ENCODE measurements at places on chromosomes 7 and 10.
A peak's percentile ranks its signal among the peaks of the same experiment; 100 is the strongest.

GRCh38 chr7:19146699-19147098 is 1.5 kb upstream of the FERD3L start:
- no peak for DNase-seq

- DNase-seq: no peak
These were observed 102.9 kb downstream of the MPP7 start for GRCh38 chr10:28199941-28200340.

DNA sequence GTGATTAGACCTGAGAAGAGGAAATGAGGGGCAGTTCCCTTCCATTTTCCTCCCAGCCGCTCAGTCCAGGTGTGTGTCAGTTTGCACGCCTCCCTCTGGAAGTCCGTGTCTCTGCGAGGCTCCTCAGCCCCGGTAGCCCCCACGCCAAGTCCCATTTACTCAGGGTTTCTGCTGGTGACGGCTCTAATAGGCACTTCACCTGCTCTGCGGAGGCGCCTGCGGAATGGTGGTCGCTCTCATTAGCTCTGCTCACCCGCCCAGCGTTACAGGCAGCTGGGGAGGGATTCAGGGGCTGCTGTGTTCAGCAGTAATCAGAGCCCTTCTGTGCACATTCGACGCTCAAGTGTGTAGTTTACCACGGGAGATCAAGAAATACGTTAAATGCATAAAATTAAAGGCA is 179.9 kb downstream of the MGMT start:
- DNase-seq: no peak

DNA sequence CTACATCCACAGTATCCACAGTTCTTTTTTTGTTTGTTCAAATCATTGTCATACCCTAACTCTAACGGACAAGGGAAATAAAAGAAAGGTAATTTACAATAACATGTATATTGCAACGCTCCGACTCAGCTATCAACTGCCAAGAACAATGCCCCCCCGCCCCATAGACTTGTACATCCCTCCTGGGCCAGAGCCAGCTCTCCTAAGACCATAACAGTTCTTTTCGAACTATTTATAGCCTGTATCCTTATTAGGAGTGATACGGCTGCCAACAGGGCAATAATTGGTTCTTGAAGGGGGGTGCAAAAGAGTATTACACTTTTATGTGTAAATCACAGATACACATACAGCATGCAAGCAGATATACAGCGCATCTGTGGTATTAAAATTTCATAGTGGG is 495.7 kb downstream of the GALNT17 start:
- no peak for DNase-seq

DNA sequence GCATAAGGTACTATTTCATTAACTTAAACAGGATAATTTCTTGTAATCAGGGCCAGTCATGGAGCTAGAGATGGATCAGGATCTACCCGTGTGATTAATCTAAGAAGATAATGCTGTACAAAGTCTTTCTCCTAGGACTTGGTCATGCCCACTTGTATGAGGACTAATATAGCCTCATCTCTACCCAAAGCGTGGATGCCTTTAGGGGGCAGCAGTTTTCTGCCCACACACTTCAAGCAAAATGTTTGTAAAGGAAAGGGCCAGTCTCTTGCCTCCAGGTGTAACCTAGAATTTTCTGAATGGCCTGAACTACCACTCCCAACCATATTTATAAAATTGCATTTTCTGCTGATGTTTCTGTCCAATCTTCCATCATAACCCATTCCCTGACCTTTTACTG is 764.0 kb upstream of the IGFBP3 start:
- DNase-seq: no peak

GRCh38 chr10:22676435-22676834 is 37.9 kb downstream of the PIP4K2A start:
- DNase-seq: no peak

DNA sequence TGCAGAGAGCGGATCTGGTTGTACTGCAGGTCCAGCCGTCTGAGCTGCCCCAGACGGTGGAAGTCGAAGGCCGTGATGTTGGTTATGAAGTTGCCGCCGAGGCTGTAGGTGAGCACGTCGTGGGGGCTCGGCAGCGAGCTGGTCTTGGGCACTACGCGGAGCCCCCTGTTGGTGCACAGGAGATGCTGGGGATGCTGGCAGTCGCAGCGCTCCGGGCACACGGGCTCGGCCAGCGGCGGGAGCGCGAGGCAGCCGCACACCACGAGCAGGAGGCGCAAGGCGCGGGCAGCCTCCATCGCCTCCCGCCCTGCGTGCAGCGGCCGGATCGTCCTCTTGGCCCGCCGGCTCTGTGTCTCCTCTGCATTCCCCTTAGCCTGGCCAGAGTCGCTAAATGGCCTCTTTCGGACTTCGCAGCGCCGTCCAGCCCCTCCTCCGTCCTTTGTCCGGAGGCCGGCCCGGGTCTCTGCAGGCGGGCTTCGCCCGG is 337 bp downstream of the TRIL start:
- no peak for DNase-seq

DNA sequence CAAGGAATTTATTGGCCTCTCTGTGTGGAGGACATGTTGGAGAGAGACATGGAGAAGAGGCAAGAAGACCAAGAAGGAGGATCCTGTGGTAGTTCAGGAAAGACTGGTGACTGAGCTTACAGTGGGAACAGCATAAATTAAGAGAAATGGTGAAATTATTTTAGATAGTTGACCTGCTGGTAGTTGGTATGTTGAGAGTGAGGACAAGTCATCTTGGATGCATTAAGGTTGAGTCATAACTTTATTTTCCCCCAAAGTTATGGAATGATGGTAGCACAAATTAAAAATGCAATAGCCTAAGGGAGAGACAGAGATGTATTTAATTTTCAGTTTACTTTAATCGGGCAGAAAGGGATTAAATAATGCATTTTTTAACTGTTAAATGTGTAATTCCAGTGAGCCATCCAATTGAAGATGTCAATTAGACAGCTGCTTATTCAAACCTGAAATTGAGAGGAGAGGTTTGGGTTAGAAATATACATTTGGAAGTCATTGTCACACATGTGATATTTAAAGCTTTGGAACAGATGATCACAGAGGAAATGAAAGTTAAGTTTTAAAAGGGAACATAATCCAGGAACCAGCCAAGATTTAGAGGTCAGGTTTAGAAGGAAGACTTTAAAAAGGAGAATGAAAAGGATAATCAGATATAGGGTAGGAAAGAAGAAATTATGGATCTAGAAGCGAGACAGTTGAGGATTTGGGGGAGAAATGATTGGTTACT is 80.6 kb downstream of the DGKB start:
- no peak for DNase-seq

DNA sequence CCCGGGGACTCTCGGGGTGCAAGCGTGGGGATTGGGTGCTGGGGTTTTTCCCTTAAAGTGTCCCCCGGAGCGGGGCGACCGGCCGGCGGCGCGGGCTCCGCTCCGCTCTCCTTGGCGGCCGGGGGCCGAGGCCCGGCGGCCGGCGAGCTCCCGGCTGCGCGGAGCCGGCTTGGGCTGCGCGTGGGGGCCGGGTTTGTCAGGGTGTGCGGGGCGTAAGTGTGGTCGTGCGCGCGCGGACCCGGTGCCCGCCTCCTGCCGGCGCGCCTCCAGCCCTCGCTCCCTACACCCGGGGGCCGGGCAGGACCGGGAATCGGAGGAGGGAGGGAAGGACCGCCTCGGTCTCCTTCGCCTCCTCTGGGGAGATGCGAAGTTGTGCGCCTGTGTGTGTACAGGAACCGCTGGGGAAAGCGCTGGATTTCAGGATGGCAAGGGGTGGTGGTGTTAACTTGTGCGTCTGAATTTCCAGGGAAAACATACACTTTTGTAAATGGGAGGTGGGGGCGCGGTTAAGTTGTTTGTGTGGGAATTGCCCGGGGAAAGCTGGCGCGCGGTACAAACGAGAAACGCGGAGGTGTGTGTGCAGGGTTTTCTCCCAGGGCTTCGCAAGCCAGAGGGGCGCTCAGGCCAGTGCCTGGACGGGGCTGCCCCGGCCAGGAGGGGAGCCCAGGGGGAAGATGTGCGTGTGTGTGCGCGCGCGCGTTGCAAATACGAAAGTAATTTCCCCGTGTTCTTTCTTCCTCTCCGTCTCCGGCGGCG is 737 bp downstream of the ZMIZ1 start:
- peak; percentile 19 for DNase-seq

DNA sequence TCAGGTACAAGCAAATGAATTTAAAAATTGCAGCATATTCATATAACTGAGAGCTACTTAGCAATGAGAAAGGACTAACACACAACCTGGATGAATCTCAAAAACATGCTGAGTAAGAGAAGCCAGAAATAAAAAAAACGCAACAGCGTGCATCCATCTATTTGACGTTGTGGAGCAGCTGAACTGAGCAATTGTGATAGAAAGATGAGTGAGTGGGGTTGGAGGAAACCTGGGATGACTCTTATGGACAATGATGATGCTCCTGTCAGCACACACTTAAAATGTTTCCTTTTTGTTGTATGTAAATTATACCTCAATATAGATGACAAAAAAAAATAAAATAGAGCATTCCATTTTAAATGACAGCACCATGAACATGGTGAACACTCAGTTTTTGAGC is 36.0 kb upstream of the AKR1E2 start:
- no peak for DNase-seq

GRCh38 chr10:121276046-121276445 is 322.2 kb downstream of the FGFR2 start:
- DNase-seq: no peak

- DNase-seq: no peak
These were observed 168.6 kb upstream of the CSTF2T start for GRCh38 chr10:51867956-51868355.

- DNase-seq: no peak
These were observed 897.1 kb downstream of the GATA3 start for GRCh38 chr10:8951440-8952089.

- peak; percentile 69 for DNase-seq
These were observed 48.7 kb downstream of the PODXL start for GRCh38 chr7:131507592-131508331.

DNA sequence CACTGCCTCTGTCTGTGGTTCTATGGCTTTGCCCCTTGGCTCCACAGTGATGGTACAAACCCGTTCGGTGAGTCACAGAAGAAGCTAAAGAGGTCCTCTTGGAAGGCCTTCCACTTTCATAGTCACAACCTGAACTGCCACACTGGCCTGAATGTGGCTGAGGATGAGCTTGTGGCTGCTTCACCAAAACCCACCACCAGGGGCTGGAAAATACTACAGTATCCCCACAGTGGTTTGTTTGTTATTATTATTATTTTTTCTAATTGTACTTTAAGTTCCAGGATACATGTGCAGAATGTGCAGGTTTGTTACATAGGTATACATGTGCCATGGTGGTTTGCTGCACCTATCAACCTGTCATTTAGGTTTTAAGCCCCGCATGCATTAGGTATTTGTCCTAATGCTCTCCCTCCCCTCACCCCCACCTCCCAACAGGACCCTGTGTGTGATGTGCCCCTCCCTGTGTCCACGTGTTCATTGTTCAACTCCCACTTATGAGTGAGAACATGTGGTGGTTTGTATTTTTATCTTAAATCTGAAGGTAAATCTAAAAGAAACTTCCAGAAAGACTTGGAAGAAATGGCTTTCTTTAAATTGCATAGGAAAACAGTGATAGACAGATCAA is 160.8 kb upstream of the NPSR1 start:
- no peak for DNase-seq

DNA sequence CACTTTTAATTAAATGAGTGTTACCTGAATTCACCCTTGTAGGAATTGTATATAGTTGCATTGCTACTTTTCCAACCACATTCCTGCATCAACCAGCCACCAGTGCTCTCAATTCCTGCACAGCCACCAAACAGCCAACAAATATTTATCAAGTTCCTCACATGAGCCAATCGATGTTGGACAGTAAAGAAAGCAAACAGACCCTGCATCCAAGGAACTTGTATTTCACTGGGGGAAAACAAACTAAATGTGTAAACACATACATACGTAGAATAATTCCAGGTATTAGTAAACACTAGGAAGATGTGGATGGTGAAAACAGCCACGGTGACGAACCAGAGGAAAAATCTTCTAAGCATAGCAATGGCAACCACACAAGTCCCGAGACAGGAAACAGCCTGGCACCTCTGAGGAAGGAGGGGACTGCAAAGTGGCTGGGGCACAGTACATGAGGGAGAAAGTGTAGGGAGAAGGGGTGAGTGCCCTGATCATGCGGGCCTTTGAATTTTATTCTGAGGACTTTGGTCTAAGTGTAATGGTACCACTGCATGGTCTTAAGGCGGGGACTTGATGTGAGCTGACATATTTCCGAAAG is 111.2 kb downstream of the XRCC2 start:
- no peak for DNase-seq

DNA sequence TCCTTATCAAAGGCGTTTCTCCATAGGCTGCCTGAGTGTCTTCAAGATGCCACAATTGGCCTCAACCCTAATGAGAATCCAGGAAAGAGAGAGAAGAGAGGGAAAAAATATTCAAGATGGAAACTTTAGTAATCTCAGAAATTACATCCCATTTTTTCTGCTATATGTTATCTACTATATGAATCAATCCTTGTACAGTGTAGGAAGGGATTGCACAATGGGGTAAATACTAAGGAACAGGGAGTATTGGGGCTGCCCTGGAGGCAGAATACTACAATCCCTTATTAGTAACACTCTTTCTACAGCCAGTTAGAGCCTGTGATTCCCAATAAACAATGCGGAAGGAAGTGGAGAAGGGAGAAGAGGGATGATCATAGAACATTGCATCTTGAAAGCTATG is 27.9 kb downstream of the TFPI2 start:
- DNase-seq: no peak

DNA sequence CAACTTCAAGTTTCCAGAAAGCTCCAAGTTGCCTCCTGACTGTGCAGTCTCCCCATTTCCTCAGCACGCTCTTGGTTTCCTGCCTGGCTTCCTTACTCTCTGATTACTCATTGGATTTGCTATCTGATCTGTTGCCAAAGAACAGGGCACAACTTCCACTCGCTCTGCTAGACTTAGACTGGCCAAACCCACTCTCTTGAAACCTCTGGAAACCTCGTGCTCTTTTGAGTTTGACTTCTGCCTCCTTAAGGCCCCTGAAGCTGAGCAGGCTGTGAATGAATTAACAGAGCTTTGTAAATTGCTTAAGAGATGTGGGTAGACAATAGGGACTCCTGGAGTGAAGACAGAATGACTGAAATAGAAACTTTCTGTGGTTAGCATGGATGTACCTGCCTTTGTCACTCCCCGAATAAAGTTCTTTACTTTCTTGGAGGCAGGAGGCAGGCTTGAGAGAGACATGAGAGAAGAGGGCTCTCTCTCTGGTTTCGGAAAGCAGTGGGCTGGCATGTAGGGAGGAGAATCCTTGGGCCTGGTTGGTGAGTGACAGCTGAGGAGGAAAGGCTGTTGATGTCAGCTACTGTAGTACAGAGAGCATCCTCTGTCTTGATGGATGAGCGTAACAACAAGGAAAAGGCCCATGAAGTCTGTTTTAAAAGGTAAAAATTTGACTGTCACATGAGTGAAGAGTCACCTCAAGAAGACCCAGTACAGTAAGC is 70.8 kb downstream of the CHN2 start:
- no peak for DNase-seq

DNA sequence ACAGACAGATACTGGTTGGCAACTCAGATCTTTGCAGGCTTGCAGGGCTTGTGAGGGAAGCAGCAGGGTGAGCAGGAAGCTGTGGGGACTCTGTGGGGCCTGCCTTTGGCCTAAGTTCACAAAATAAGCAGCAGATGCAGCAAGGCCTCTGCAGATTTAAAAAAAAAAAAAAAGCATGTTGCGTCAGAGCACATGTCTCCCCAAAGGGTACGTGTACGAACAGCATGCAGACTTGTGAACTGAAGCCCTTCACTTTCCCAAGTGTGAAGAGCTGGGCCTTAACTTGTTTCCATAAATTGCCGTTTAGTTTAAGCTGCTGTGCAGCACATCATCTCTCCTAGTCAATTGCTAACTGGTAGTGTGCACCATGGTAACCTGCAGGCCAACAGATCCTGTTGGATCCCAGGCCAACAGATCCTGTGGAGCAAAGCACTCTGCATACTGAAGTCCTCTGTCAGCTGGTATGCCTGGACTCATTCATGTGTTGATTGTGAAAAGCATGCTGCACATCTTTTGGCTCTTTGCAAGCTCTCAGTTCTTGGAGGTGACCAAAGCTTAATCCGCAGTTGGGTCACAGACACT is 10.8 kb upstream of the XPNPEP1 start:
- DNase-seq: peak; percentile 4
